ENCODE measurements at places on chromosomes 3 and 15.

DNA sequence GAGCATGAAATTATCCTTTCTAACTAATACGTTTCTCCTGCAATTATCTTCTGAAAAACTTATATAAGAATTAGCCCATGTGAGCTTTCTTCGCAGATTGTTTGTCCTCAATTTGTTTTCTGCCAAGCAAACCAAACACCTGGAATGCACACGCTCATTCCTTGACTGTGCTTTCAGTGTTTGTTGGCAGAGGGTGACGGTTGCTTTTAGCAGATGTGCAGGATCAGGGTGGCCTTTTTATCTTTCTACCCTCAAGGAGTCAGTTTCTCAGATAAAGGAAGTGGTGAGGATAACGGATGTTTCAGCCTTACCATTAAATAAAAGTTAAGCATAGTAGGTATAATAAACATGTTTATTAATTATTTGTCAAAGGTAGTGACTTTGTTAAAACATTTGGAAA, 15.2 kb downstream of the ARPP21 start:
- DNase-seq = no peak

DNA sequence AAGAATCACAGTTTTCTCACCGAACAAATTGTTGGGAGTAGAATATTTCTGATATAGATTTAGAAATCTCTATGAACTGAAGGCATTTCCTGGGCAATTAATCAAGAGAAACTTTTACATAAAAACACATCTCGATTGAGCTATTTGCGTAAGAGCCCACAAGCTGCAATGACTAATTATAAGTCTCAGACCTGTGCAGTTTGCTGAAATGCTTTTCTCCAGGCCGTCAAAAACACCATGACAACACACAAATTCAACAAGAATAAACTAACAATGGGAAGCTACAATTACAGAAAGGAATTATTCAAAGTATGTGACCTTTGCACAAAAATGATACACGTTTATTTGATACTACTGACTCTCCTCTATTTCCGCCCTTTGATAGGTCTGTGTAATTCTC, 481.2 kb upstream of the WNT5A start:
- DNase-seq = no peak

- no peak for DNase-seq
Observed at GRCh38 chr3:19250959-19251610, 102.8 kb downstream of the KCNH8 start.

- DNase-seq = no peak
Observed at GRCh38 chr3:50214824-50215223, 9.8 kb downstream of the SLC38A3 start.

DNA sequence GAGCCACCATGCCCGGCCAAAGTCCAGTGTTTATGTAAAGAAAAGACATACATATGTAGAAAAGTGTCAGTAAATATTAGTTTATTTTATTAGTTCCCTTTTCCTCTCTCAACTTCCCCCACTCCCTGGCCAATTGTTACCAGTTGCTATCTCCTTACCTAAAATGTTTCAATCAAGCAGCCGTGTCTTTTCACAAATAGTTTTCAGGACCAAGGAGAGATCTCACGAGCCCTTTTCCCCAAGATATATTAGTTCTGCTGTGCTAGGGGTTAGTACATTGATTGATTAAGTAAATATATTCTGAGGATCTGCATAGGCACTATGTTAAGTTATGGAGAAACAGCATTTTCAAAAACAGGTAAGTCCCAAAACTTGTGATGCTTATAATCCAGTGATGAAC, 87.4 kb downstream of the ZIC4 start:
- DNase-seq = no peak

- peak; percentile 19 for DNase-seq
Observed at GRCh38 chr15:95875121-95875643, 455.3 kb upstream of the NR2F2 start.

- DNase-seq = no peak
Observed at GRCh38 chr3:52845691-52846431, 11.0 kb upstream of the MUSTN1 start.

- no peak for DNase-seq
Observed at GRCh38 chr3:46715507-46716175, 2.0 kb downstream of the PRSS50 start.

DNA sequence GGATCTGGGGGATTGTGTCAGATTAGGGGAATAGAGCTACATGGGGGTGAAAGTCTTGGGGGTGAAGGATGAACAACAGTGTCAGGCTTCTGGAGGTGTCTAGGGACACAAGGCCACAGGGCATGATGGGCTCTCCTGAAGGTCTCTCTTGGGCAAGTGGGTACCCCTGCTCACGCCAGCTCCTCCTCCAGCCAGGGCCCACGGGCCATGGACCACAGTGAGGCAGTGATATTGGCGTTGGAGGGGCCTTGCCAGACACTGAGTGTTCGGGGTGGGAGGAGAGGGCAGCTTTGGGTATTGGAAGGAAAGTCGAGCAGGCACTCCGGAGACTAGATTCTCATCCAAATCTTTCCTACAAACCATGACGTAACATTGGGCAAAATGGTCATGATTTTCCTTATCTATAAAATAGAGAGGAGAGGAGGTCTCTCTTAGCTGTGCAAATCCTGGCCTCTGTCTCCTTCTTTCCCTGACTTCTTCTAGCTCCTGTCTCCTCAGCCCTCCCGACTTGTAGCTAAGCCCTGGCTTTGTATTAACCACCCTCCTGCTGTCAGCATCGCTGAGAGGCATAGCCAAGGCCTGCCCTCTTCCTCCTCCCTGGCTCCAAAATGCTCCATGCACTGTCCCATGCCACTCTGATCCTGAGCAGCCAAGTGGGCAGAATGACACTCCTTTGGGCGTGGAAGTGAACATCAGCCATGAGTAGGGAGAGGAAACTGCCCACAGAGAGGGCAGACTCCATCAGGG, 24.0 kb upstream of the SRP14 start:
- DNase-seq = no peak

DNA sequence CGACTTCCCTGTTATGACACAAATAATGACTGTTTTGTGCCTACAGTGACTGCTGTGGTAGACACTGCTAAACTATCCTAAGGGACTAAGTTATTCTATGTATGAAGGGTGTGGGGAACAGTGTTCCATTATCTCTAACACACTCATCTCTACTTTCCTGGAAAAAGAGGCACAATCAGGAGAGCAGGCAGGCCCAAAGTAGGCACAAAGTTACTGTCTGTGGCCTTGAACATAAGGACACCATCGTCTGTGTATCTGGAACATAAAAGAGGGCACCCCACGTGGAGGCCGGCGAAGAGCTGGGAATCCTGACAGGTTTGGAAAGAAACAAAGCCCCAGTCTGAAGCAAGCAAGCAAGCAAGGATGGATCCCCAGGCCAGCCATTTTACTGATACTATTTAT, 1.5 kb downstream of the ABCC5 start:
- no peak for DNase-seq

DNA sequence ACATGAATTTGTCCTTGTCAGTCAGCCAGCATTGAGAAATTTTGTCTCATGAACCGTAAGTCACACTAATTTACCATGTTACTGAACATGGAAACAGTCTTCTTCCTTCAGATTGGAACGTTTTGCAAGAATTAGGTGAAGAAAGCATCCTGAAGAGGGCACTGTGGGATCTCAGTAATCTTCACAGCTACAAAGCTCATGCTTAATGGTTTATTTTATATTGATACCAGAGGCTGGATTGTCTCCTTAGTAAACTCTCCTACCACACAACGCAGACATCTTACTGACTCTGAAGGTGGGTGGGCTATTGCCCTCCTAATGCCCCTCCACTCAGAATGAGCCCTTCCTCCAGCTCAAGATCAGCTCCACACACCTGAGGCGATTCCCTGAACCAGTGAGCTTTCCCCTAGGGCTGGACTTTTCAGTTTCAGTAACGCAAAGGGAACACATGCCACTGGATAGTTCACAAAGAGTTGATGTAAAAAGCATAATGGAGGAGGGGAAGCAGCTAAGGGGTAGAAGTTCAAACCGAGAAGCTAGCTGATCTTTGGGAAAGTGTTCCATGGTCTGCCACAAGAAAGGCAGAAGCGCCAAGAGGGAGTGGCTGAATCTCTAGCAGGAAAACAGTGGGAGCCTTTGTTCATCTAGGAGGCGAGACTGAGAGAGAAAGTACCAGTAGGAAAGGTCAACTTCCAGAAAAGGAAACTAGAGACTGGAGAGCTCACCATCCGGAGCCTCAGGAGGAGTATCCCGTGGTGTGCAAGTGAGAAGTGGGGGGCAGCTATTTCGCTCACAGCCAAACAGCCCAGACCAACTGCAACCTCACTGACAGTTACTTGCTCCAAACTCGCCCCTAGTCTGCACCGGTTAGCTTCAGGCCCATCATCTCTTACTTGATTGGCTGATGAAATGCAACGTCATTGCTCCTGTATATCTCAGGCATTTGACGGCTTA, at the start of gene SLC9C1:
Gene SLC9C1 (minus strand): TSS at position 849 of the 954 bp plus-strand sequence. CDS start 7,425 bp downstream, outside the sequence.
- peak; percentile 60 for DNase-seq

- peak; percentile 84 for DNase-seq
Observed at GRCh38 chr3:5197470-5198312, 10.2 kb downstream of the EDEM1 start.

- DNase-seq = no peak
Observed at GRCh38 chr3:34213478-34213877, 415.0 kb downstream of the PDCD6IP start.

DNA sequence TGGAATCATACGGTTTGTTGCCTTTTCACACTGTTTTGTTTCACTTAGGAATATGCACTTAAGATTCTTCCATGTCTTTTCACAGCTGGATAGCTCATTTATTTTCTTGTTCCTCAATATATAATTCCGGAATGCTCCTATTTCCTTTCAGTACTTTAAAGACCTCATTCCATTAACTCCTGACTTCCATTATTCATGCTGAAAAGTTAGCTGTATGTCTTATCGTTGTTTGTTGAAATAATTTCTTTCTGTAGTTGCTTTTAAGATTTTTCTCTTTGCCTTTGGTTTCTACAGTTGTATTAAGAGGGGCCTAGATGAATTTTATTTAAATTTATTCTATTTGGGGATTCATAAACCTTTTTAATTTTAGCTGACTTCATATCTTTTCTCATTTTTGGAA, 122.2 kb downstream of the ANXA2 start:
- DNase-seq = no peak

DNA sequence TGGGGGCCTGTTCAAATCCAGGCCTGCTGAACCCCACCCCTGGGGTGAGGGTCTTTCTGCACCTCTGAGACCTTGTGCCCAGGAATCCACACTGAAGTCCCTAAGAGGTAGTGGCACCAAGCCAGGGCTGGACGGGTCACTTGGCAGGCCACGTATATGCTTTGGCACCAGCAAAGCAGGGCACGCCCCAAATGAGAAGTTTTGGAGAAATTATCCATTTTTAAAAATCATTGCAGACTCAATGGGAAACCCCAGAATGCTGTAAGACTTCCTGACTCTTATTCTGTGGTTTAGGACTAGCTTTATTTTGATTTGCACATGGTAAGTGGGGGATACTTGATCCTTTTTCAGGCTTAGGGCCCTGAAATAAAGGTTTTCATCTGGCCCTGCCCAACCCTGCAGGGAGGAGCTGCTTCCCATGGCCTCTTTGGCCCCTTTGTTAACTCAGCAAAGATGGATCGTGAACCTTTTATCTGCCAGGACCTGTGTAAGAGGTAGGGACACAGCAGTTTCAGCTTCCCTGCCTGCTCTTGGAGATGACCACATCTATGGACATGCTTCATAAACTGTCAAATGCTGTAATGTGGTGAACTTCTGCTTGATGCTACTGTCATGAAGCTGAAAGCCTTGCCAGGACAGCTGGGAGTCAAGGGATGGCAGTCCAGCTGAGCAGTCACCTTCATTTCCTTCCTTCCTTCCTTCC, 88.0 kb downstream of the HMG20A start:
- no peak for DNase-seq

DNA sequence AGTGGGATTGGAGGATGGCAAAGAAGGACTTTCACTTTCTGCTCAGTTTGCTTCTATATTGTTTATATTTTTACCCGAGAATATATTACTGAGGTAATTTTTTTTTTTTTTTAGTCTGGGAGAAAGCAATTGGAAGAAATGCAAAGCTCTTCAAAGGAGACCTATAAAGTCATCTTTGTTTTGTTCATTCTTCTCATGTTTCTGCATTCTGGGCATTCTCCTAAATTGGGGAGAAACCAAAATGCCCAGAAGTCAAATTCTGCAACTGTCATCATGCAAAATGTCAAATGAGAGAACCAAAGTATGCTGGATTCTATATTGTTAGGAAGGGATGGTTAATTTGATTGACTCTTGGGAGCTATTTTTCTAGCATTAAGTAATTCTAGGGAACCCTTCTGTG, 168.3 kb upstream of the TSC22D2 start:
- DNase-seq = no peak

- no peak for DNase-seq
Observed at GRCh38 chr15:66226736-66227135, 26.8 kb downstream of the MEGF11 start.

DNA sequence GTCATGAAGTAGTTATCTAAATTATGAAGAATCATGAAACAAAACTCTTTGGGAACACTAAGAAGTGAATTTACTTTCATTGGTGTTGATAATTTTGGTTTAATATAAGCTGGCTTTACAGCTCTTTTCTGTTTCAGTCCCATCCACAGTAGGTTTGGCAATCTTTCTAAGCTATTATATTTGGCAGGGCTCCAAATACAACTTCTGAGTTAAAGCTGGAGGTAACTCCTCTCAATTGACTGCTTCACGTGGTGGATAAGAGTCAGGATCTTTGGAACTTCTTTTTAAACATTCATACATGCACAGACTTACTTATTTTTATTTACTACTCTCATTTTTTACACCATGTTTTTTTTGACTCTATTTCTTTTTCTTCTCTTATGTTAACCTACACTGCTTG, 106.5 kb upstream of the EPHA3 start:
- no peak for DNase-seq

- no peak for DNase-seq
Observed at GRCh38 chr15:52657338-52657737, 21.9 kb downstream of the ATOSA start.

GRCh38 chr3:46380471-46381221, 9.9 kb downstream of the CCR5 start:
- no peak for DNase-seq

GRCh38 chr3:4734454-4734853, 241.3 kb downstream of the ITPR1 start:
- no peak for DNase-seq

- DNase-seq = no peak
Observed at GRCh38 chr15:81015621-81016488, 15.1 kb downstream of the TLNRD1 start.

DNA sequence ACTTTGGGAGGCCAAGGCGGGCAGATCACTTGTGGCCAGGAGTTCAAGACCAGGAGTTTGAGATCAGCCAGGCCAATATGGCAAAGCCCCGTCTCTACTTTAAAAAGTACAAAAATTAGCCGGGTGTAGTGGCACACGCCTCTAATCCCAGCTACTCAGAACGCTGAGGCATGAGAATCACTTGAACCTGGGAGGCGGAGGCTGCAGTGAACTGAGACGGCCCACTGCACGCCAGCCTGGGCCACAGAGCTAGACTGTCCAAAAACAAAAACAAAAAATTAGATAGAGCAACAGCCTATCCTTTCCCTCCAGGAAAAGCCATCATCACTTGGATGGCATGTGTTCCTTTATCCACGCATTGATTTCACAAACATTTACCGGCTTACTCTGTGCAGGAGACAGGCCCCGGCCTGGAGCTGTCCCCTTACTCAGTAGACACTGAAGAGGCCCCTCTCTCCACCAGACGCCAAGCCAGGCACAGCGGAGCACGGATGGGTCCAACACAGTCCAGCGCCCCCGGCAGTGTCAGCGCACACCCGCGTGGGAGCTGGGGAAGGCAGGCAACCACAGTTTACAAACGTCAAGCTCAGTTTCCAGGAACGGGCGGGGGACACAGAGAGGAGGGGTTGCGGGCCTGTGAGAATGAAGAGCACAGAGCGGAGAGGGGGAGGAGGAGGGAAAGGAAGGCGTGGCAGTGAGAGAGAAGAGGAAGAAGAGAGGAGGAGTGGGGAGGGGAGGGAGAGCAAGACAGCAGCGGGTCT, 3.1 kb downstream of the GP5 start:
- peak; percentile 50 for DNase-seq

Data from CD4-positive, alpha-beta T cell treated with Interleukin-4 for 4 hours (primary cell).